Left lung (tissue), 14 donors: ENCODE measurements at places on chromosomes 7 and 10. TPM values are rescaled to one million over a fixed set of nuclear protein-coding genes. Genes with fewer than 3 reads are reported as not detected.

The RAPGEF5 gene
- 98.7 TPM for polyA plus RNA-seq

The TLX1 gene
- not detected for polyA plus RNA-seq

The CADPS2 gene
- polyA plus RNA-seq: 63.6 TPM

The FAM25C gene
- polyA plus RNA-seq: not detected

The GPR26 gene
- polyA plus RNA-seq: not detected

The NEUROG3 gene
- not detected for polyA plus RNA-seq

The STEAP2 gene
- polyA plus RNA-seq: 6.0 TPM

The CAMK1D gene
- polyA plus RNA-seq: 4.9 TPM

The CRYGN gene
- polyA plus RNA-seq: 0.34 TPM

The UBE2H gene
- polyA plus RNA-seq: 73.5 TPM

- no peak for DNase-seq
Measured at GRCh38 chr10:26213157-26213800, 3.3 kb upstream of the GAD2 start.

DNA sequence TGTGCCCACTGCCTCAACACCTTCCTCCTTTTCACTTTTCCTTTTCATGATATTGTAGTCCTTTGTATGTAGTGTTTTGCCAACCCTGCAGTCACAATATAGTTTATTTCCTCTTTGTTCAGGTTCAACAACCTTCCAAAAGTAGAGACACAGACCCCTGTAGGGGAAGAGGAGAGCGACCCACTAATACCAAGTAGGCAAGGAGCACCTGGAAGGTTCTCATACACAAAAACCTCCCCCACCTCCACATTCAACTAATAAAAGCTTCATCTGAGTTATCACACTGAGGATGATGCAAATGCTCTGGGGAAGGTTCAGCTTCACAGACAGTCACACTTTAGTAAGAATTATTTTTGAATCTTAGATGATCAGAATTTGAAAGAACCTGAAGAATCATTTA, 41.6 kb downstream of the PIK3AP1 start:
- no peak for DNase-seq

GRCh38 chr7:52382731-52383130, 652.7 kb upstream of the POM121L12 start:
- DNase-seq: no peak

DNA sequence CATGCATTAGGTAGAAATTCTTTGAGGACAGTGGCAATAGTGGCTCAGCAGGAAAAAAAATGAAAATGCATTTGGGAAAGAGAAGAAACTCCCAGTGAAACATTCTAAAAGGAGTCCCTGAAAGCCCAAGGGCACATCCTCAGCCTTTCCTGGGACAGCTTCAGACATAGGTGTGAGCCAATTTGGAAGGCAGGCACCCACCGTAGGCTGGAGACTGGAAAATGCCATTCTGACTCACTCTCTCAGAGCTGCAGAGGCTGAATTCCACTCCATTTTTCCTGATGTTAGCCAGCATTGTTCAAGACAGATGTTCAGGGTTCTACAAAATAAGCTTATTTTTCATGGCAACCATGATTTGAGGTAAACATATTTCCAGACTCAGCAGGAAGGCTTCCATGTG, 379.0 kb upstream of the FZD8 start:
- no peak for DNase-seq

- DNase-seq: no peak
Measured at GRCh38 chr7:103972779-103973434, 16.6 kb downstream of the RELN start.

GRCh38 chr7:106775552-106775936, 89.5 kb upstream of the PIK3CG start:
- DNase-seq: no peak

DNA sequence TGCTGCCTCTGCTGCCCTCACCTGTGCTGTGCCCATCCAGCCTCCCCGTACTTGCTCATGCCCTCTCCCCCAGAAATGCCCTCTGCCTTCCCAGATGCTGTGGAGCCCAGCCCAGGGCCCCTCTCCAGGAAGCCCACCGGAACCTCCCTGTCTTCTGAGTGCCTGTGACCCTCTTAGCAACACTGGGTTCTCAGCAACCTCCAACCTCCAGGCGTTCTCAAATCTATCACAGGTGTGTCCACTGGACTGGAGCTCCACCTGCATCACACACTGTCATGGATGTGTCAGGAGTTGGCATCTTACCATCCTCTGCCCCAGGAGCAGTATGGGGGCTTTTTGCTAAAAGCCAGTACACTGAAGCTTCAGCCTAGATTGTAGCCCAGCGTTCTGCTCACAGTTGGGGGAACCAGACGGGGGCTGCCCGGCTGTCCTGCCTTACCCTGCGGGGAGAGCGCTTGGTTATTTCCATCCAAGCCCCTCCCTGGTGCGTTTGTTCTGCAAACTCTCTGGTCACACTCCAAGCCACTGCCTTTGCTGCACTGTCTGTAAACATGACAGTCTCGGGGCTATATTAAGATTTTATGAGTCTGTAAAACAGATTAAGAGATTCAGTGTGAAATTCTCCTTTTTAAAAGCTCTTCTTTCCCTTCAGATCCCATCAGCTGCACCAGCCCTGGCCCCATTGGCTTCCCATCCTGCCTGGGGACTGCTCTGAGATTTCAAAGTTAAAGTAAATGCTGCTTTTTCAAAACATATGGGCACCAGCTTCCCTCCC, 71.3 kb upstream of the CPXM2 start:
- no peak for DNase-seq

DNA sequence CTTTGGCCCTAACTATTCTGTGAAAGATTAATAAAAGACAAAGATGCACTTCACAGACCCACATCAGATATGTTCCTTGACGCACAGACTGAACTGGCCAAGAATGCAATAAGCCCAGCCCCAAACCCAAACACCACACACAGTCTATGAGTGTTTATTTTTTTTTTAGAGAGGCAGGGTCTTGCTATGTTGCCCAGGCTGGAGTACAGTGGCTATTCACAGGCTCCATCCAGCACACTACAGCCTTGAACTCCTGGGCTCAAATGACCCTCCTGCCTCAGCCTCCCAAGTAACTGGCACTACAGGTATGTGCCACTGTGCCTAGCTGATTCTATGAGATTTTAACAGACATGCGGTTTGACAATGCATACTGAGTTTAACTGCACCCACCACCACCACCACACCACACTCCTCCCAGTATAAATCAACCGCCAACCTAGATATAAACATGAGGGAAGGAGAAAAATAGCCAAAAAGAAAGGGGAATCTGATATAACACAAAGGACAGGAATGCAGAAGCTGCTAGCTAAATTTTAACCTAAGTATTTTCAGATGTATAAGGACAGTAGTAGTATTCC, 35.1 kb upstream of the SLC26A3 start:
- DNase-seq: no peak
